ENCODE measurements at places on chromosomes 11 and 22.
A peak's percentile ranks its signal among the peaks of the same experiment; 100 is the strongest.

- peak; percentile 27 for DNase-seq
Measured at GRCh38 chr11:35390737-35391682, 28.3 kb downstream of the SLC1A2 start.

DNA sequence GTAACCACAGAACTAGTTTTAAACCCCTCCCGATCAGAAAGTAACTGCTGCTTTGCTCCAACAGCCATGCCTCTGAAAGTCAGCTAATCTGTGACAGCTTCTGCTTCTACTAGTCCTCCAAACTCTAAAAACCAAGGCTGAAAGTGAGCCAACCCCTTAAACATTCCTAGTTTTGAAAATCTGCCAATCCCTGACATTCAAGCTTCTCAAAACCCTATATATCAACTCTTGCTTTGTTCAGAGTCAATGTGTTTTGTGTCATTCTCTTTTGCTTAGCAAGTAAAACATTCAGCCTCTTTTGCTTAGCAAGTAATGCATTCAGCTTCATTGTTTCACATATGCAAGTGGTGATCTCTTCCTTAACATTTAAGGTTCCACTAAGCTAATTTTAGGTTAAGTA, 56.9 kb downstream of the ATG16L2 start:
- no peak for DNase-seq

DNA sequence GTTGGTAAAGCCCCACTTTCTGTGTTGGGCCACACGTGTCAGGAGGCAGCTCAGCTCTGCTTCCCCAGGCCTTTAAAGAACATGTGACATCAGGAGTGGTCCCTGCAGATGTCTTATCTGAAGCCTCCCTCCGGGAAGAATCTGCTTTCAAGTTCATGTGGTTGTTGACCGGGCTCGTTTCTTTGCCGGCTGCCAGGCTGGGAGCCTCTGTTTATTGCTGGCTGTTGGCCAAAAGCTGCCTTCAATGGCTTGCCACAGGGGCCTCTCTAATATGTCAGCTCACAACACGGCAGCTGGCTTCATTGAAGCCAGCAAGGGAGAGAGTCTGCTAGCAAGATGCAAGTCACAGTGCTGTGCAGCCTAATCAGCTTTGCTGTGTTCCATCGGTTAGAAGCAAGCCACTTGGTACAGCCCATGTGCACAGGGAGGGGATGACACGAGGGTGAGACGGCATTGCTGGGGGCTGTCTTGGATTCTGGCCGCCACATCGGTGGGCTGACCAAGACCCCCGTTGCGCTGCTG, 14.6 kb downstream of the MRGPRF start:
- no peak for DNase-seq

GRCh38 chr11:112016088-112016764, 9.0 kb upstream of the DLAT start:
- no peak for DNase-seq

DNA sequence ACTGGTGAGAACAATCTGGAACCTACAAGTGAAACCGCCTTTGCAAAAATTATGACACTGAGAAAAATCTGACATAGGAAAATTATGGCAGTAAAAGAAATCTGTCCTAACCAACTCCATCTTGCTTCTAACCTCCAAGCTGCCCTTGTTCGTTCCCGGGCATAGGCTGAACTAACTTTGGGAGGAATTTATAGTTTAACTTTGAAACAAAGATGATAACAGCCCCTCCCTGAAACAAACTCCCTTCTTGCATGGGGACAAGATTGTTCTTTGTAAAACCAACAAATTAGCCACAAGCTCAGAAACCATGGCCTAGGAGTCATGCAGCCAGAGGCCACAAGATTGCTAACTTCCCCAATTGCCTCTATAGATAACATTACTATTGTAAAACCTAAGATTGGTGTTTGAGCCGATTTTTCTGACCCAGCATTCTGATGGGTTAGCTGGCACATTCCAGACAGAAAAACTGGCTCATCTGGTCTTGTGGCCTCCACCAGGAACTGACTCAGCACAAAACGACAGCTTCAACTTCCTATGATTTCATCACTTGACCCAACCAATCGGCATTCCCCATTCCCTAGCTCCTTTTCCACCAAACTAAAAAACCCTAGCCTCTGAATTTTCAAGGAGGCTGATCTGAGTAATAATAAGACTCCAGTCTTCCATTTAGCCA, 3.6 kb upstream of the CCDC81 start:
- no peak for DNase-seq

Measured in naive thymus-derived CD4-positive, alpha-beta T cell (primary cell).